ENCODE measurements at places on chromosomes 4 and X.
A peak's percentile ranks its signal among the peaks of the same experiment; 100 is the strongest.

GRCh38 chr4:82508011-82508410, 53.8 kb downstream of the TMEM150C start:
- no peak for DNase-seq

DNA sequence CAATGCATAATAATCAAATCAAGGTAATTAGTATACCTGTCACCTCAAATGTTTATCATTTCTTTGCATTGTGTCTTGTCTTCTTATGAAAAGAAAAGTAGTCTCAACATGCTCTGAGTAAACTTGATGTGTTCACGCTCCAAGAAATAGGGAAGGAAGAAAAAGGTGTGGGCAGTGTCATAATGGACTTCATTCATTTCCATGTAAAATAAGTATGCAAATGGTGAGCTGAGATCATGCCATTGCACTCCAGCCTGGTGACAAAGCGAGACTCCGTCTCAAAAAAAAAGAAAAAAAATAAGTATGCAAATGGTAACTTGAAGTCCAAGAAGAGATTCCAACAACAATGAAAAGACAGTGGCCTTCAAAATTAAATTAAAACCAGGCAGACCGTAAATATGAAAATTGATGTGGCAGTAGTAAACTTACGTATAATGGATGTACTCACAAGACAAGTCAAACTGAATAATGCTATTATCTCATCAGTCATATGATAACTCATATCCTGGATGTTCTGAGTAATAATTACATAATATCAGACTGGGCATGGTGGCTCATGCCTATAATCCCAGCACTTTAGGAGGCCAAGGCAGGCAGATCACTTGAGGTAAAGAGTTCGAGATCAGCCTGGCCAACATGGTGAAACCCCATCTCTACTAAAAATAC, 6.0 kb upstream of the CWH43 start:
- DNase-seq, result no peak

- DNase-seq, result no peak
Measured at GRCh38 chrX:78315745-78316144, 11.7 kb downstream of the CYSLTR1 start.

DNA sequence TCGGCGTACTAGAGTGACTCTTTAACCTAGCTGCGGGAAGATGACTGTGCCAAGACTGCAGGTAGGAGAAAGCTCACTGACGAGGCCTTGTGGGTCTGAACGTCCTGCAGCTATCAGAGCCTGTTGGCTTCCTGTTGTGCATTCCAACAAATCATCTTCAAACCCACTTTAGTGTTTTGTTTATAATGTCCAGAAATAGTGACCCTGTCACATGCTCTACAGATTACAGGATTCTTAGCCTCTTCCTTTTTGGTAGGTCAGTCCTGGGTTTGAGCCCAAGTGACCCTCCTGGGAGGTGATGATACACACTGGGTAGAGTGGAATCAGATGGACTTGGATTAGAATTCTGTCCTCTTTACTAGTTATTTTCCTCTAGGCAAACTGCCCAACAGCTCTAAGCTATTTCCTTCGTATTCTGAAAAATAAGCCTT, 33.2 kb downstream of the HTT start:
- no peak for DNase-seq

GRCh38 chr4:99120501-99120900, 23.6 kb downstream of the ADH4 start:
- DNase-seq, result no peak

DNA sequence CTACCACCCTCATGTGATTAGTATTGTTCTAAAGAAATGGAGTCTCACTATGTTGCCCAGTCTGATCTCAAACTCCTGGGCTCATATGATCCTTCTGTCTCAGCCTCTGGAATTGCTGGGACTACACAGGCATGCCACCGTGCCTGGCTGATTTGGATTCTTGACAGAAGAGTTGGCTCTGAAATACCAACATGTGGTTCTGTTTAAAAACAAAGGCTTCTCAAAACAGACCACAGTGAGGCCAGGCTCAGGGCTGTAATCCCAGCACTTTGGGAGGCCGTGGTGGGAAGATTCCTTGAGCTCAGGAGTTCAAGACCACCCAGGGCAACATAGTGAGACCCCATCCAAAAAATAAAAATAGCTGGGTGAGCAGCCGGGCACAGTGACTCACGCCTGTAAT, 126.7 kb downstream of the DHRSX start:
- DNase-seq, result peak; percentile 40

DNA sequence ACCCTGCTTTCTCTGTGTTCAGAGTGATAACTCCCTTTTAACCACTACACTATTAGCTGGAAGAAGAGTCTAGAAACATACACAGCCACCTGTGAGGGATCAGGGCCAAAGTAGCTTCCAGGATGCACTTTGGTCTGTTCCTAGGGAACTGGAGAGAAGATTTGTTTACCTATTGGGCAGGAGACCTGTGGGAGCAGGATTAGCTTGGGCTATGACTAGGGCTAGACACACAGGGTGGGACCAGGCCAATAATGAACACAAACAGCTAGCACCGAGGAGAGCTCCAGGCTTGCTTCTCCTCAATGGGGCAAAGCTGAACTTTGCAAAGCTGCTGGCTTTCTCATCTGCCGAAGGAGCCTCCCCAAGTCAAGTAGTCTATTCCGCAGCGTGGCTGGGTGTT, 24.4 kb upstream of the MAP7D3 start:
- no peak for DNase-seq

DNA sequence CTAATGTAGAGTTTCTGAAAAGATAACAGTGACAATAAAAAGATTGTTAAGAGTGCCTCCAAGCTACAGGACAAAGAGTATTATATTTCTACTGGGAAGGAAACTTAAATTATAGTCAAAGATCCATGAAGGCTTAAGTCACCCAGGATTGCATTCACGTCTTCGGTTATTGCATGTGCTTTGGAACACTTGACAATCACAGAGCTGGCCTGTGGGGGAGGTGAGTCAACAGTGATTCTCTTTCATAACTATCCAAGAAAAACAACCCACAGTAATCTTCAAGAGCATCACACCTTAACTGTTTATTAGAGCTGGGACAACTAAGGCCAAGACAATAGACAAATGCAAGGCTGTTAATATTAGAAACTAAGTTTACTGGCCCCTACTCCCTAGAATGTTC, 40.3 kb downstream of the PDGFC start:
- DNase-seq, result peak; percentile 57

GRCh38 chr4:33054161-33054560, 2334.0 kb downstream of the PCDH7 start:
- no peak for DNase-seq

GRCh38 chr4:48290146-48290772, 20.6 kb upstream of the TEC start:
- no peak for DNase-seq

- no peak for DNase-seq
Measured at GRCh38 chrX:40552768-40553167, 28.0 kb upstream of the ATP6AP2 start.

GRCh38 chrX:71629467-71629866, 11.2 kb upstream of the CXCR3 start:
- no peak for DNase-seq

DNA sequence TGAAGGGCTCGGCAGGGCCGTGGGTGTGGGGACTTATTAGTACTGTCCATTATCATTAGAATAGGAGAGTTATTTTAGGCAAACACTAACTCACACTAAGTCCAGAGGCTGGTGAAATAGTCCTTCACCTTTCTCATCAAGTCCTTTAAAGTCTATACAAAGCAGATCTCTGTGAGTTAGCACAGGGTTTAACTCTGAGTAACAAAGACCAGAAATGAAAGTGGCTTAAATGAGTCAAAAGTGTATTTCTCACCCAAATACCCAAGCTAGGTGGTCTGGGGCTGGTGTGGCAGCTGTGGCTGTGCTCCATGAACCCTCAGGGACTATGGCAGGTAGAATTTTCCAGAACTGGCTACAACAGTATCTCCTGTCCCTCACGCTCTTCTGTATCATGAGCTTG, 263.2 kb downstream of the BCOR start:
- DNase-seq, result no peak

GRCh38 chr4:31655328-31655727, 935.2 kb downstream of the PCDH7 start:
- DNase-seq, result no peak

- peak; percentile 77 for DNase-seq
Measured at GRCh38 chr4:182555997-182556418, 312.8 kb downstream of the TENM3 start.

- no peak for DNase-seq
Measured at GRCh38 chrX:48720577-48721250, 24.2 kb downstream of the SUV39H1 start.

DNA sequence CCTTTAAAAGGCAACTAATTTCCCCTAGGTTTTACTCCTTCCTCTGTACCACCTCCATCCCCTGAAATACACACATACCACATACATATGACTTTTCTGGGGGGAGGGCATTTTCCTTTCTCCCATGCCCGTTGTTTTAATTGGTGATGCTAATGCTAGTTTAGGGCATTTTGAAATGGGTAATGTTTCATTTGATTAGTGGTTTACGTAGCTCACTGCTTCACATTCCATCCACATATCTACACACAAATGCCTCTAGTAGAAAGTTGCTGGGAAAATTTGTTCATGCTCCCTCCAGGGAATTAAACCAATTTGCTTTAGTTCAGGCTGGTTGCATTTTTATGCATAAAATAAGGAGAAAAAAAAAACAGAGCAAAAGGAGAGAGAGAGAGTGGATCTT, 231.2 kb downstream of the FRAS1 start:
- DNase-seq, result no peak

Data from AG09309 (cell line).